NAMALWA (cell line): ENCODE measurements at places on chromosomes 1 and 21.

DNA sequence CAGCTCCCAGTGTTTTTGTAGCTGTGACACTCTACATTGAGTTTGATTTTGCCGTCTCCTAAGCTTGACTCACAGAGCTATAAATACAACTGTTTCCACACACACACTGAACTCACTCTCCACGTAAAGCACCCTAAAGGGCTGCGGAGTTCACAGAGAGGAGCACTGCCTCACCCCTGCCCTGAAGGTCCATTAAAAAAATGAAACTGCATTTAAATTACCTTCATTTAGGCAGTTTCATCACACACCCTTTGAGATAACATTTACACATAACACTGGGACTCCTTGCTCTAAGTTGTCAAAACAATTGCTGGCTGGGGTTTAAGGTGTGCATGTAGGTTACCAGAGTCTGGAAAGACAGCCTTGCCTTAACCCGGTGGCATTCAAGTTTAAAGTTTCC, 137.1 kb upstream of the MAGI3 start:
- no peak for DNase-seq

- DNase-seq = no peak
These were observed at the start of gene LMOD1 for GRCh38 chr1:201946224-201946908. LMOD1 (minus strand) TSS chr1:201946548; CDS start chr1:201946340, 208 bp downstream.

- no peak for DNase-seq
These were observed 16.5 kb downstream of the PTCH2 start for GRCh38 chr1:44826375-44827196.

DNA sequence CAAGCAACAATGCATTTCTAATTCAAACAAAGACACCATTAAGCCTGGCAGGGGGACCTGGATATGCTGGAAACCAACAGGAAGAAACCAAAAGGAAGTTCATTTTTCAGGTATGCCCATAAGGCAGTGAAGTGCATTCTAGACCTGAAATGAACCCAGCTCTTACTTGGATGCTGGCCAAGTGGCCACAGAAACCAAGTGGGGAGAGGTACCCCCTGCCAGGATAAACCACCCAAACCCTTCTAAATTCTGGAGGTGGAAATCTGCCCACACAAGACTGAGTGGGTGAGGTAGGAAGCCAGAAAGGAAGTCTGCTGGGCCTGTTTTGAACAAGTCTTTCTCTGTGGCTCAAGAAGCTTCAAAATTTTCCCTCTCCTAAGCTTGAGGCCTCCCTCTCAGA, 2.6 kb downstream of the CD5L start:
- DNase-seq = no peak

- no peak for DNase-seq
These were observed 2.3 kb upstream of the USP16 start for GRCh38 chr21:29022166-29022565.

- DNase-seq = no peak
These were observed 177.2 kb downstream of the SMYD3 start for GRCh38 chr1:246329900-246330299.

DNA sequence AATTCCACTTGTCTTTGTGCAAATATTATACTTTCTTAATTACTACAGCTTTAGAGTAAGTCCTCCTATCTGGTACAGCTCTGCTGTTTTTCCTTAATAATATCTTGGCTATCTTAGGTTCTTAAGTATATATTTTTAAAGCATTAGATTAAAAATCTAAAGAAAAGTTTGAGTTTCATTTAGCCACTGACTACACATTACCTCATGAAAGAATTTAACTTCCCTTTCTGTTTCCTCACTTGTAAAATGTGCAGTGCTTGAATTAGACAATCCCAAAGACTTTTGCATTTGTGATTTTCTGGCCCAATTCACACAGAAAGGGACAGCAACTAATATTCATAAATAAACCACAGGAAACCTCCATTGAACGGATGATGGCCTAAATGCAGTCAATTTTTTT, 126.4 kb upstream of the SAMSN1 start:
- no peak for DNase-seq

- DNase-seq = no peak
These were observed 107.0 kb downstream of the ETS2 start for GRCh38 chr21:38912789-38913119.

DNA sequence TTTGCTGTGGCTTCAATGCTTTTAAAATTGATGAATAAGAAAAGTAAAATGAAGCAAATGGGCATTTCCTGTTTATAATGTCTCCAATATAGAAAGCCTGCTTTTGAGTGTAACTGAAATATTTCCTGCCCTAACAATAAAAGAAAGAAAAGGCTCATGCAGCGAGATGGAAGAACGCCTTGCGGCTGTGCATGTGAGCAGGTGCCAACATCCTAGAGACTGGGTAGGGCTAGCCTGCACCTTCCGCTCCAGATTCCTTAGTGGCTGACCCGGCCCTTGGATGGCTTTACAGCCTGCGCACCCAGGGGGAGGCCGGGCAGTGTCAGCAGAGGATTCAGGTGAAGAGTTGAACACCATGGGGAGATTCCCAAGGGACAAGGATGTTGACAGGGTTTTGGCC, 21.8 kb downstream of the CNIH3 start:
- DNase-seq = no peak

- DNase-seq = no peak
These were observed 20.1 kb downstream of the CFHR5 start for GRCh38 chr1:196997423-196997822.

DNA sequence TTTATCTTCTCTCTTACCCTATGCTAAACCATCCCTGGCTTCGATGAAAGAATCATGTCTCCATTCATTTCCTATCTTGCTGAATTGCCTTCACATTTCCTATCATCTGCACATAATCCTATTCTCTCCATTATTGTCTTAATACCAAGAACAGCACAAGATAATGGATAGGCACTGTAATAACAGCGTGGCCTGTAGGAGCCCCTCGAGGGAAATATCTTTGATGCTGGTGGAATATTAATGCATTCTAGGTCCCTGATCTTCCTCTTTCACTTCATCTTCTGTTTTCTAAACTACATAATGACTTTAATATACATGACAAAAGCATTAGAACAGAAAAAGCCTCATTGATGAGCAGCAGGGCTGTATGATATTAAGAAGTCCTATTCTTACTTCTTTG, 720.6 kb downstream of the RWDD3 start:
- no peak for DNase-seq

DNA sequence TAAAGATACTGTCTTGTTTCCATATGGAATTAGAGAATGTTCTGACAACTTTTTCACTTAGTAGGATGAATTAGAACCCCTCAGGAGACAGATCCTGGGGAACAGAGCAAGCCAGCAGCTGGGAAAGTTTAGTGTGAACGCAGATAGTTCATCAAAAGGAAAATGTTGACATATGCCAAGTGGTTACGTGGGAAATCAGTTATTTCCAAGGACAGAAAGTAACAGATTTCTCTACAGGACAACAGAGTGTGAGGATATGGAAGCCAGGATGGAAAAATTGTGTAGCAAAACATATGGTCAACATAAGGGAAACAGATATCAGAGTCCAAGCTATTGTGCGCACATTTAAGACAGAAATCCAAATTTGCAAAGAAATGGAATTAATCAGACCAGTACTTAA, 419.5 kb downstream of the LRRIQ3 start:
- no peak for DNase-seq

GRCh38 chr1:56255516-56256152, 323.7 kb downstream of the PLPP3 start:
- no peak for DNase-seq

DNA sequence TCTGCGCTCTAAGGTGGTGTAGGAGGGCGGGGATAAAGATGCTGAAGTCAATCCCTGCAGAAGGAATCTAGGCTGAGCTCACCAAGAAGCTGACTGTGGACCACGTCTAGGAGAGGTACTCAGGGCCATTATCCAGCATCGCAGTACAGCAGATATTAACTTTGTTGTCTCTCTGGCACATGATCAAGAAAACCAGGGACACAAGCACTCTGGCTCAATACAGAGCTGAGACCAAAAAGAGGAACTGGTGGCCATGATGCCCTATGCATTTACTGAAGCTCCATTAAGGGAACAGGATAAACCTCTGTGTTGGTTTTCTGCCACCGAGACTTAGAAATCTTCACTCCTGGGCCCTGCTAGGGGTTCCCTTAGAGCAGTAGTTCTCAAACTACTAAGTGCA, 38.0 kb upstream of the ANGPTL7 start:
- no peak for DNase-seq

- peak; percentile 41 for DNase-seq
These were observed 6.7 kb upstream of the CFAP126 start for GRCh38 chr1:161374373-161374772.

- DNase-seq = no peak
These were observed 25.0 kb upstream of the GBP1 start for GRCh38 chr1:89089962-89090361.

- DNase-seq = no peak
These were observed 46.5 kb downstream of the SAMD13 start for GRCh38 chr1:84347932-84348555.

DNA sequence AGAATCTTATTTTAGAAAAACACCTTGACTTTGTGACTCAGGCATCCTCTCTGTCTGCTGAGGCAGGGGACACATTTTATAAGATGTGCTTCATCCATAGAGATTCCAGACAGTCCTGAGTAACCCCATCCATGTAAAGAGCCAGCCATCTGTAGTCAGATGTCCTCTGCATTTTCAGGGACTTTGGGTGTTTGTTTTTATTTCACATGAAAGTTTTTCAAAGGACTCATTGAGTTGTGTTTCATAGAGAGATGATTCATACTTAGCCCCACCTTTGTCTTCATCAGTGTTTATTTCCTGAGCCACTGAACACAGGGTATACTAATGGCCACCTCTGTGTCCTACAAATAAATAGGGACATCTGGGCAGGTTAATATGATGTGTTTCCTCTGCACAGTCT, 280.4 kb downstream of the CACNA1E start:
- DNase-seq = no peak

DNA sequence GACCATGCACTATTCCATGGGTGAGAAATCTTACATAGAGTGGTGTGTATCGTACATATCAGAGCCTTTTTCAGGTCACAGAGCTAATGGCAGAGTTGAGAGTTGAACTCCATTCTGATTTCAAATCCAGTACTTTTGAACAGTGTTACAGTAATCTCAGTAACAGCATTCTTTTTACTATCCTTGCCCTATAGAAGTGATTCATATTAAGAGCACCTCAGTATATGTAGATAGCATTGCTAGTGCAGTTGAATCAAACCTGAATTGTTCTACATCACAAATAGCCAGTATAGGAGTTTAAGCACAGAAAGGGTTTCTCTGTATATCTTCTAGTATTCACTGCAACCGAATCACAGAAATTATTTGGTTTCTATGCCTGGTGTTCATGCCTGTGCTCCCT, 11.4 kb upstream of the GBP6 start:
- no peak for DNase-seq

- DNase-seq = no peak
These were observed 8.0 kb downstream of the ALPL start for GRCh38 chr1:21517161-21517589.

GRCh38 chr21:43965911-43966585, 46.1 kb upstream of the TRAPPC10 start:
- no peak for DNase-seq

DNA sequence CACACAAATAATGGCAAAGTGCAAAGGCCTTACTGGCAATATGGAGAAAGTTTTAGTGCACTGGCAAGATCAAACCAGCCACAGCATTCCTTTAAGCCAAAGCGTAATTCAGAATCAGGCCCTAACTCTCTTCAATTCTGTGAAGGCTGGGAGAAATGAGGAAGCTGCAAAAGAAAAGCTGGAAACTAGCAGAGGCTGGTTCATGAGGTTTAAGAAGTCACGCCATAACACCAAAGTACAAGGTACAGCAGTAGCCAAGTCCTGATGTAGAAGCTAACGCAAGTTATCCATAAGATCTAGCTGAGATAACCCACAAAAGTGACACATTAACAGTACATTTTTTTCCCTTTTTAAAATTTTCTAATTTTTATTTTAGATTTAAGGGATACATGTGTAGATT, 57.1 kb downstream of the SLC27A3 start:
- no peak for DNase-seq

DNA sequence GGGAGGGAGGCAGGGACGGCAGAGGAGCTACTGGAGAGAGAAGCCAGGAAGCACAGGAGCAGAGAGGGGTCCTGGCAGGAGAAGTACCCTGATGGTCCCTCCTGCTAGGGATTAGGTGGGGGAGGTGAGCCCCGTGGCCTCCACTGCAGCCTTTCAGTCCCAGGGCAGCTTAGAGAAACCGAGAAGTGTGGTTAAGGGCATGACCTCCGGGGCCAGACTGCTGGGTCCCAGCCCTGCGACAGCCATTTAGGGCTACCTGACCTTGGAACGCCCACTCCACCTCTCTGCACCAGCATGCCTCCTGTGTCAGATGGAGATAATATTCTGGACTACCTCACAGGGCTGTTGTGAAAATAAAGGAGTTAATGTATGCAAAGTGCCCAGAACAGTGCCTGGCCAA, 47.4 kb downstream of the KCNN3 start:
- DNase-seq = no peak

- DNase-seq = no peak
These were observed 4.7 kb upstream of the PSMB2 start for GRCh38 chr1:35646043-35646442.

DNA sequence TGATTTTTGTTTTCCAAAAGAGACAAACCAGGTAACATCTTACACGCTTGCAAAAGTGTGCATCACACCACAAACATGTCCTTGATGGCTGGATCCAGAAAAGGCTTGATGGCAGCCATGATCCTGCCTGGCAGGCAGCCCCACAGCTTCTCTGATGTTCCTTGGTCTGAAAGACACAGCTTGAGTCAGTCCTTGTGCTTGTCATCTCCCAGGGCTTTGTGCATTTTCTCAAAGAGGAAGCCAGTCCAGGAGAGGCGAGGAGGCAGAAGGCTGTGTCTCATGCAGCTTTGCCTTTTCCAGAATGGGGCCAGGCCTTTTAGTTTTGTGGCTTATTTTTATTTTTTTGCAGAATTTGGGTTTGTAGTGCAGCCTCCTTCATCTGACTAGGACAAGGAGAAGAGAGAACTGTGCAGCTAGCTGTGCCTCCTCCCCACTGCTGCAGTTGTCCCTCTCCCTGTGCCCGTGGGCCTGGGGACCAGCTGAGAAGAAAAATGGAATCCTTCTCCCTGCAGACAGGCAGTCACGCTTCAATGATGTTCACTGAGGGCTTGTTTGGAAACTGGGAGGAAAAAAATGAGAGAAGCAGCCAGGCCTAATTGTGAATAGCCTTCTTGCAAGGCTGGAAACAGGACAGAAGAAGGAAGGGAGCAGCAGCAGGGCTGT, 7.4 kb downstream of the FNDC5 start:
- no peak for DNase-seq

DNA sequence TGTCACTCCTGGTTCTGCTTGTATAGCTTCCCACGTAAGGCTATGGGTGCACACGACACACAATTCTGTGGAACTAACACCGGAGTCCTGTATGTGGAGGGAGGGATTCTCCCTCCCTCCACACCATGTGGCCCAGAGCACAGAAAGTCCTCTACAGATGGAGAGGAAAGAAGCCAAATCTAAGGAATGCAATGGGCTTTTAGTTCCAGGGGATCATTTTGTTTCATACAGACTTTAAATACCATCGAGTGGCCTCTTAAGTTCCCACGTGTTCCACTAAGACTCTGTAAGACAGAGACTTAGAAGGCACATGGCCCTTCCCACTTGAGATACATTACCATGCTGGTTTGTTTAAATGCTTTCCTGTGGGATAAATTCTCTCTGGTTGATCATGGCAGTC, 156.0 kb downstream of the TGFB2 start:
- no peak for DNase-seq

- peak; percentile 69 for DNase-seq
These were observed 648 bp downstream of the FAM76A start for GRCh38 chr1:27726173-27727044.

GRCh38 chr1:240099748-240100147, 8.1 kb downstream of the FMN2 start:
- no peak for DNase-seq
